ENCODE measurements at places on chromosomes 3 and 15.

- no peak for DNase-seq
Observed at GRCh38 chr3:161548301-161548700, 51.7 kb downstream of the OTOL1 start.

GRCh38 chr3:47836986-47837385 is 34.0 kb downstream of the DHX30 start:
- DNase-seq = no peak

- no peak for DNase-seq
Observed at GRCh38 chr3:165159760-165160421, 36.3 kb downstream of the SLITRK3 start.

GRCh38 chr3:186653984-186654383 is 11.8 kb upstream of the HRG start:
- DNase-seq = no peak

- DNase-seq = no peak
Observed at GRCh38 chr15:25536801-25537611, 98.2 kb upstream of the UBE3A start.

DNA sequence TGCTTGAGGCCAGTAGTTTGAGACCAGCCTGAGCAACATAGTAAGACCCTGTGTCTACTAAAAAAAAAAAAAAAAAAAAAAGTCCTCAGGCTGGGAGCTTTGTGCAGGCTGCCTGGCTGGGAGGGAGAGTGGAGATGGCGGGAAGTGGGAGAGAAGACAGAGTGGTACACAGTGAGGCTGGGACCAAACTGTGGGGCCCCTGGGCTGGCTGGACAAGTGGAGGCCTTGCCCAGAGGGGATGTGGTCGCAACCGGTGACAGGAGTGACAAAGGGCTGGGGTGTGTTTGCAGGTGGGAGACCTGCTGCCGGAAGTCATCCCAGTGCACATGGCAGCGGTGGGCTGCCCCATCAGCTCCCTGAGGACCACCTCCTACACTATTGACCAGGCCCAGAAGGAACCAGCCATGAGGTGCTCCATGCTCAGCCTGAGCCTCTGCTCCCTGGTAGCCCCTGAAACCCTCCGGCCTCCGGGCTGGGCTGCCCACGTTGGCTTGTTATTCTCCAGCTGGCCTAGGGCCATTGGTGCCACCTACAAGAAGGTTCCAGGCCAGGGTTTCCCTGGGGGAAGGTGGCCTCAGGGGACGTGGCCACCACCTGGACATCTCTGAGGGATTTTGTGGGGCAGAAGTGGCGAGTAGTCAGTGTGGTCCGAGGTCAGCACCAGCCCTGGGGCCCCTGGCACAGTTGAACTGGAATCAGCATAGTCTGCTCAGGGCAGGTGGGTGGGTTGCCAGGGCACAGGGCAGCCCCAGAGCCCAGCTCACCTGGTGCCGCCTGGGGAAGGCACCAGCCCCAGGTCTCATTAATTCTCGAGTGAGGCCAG is 22.7 kb downstream of the ACAA1 start:
- no peak for DNase-seq

DNA sequence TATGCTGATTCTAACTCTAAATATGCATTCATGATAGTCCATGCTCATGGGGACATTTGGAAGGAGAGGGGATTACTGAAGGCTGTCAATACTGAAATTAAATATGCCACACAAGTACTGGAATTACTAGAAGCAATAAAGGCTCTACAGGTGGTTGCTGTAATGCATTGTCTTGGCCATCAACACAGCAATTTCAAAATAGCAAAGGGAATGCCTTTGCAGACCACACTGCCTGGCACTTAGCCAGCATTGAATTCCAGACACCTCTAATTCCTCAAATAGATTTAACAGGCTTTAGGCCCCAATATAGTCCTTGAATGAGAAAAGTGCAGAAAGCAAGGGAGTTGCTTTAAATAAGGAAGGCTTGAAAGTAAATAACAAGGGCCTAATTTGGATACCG is 115.8 kb upstream of the PLCL2 start:
- no peak for DNase-seq

GRCh38 chr15:94524565-94524964 is 293.2 kb downstream of the MCTP2 start:
- DNase-seq = no peak

DNA sequence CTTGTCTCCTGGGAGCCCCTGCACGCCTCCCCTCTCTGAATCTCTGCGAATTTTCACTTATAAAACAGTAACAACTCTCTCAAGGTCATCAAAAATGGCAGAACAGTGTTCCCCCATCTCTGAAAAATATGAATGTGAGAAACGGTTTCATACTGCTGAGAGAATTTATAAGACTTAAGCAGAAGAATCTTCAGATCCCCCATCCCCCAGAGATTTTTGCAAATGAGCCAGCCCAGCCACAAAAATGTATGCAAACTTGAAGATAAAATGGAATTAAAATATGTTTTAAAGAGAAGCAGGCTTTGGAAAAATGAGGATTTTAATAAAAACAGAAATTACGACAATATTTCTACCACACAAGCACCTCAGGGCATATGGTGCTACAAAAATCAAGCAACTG is 173.0 kb downstream of the STT3B start:
- DNase-seq = no peak

GRCh38 chr3:87742250-87742649 is 316.6 kb downstream of the CGGBP1 start:
- DNase-seq = no peak

GRCh38 chr3:52752045-52752660 is 18.6 kb downstream of the NEK4 start:
- no peak for DNase-seq

DNA sequence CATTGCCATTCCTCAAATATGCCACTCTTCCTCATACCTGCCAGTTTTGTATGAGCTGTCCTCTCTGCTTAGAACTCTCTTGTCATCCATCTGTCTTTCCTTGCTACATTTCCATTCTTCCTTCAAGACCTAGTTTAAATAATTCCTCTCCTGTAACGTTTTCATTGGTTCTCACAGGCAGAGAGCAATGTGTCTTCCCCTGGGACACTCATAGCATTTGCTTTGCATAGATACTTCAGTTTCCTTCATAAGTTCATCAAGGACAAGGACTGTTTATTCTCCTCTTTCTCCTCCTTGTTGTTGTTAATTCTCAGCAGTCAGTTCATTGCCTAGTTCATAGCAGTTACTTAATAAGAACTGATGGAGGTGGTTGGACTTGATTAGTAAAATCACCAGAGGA is 10.5 kb downstream of the NR2C2 start:
- DNase-seq = no peak

- no peak for DNase-seq
Observed at GRCh38 chr3:131231710-131232389, 149.7 kb upstream of the NUDT16 start.

DNA sequence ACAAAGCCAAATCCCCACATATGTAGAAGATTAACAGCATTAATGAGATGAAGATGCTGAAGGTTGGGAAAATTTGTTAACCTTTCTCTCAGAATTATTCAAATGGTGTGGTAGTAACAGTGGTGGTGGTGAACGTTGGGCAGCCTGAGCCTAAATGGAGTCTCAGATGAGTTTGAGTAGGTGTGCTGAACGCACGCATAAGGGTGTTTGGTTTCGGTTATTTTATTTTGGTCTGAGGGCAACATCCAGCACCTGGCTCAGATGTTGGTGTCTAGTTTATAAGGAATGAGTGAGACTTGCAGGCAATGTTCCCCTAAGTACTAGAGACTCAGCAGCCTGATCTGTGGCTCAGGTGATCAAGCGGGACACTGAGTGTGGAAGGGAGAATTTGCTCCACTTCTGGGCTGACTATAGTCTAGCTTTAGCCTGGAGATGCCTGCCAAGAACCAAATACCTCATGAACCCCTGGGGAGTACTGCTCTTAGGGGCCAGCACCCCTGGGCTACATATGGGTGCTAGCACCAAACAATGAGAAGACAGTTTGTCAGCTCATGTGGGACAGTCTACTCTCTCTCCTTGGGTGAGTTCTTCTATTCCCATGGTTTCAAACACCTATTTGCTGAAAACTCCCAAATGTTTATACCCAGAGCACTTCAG is 39.5 kb upstream of the ATP2C1 start:
- DNase-seq = no peak
